Large intestine (tissue), 12 donors: ENCODE measurements at places on chromosomes 16 and 17.

DNA sequence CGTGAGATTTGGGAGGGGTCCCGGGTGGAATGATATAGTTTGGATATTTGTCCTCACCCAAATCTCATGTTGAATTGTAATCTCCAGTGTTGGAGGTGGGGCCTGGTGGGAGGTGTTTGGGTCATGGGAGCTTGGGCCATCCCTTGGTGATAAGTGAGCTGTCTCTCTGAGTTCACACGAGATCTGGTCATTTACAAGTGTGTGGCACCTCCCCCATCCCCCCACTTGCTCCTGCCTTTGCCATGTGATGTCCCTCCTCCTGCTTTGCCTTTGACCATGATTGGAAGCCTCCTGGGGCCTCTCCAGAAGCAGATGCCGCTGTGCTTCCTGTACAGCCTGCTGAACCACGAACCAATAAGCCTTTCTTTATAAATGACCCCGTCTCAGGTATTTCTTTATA lies 21.3 kb upstream of the BAIAP2 start:
- no peak for DNase-seq
- H3K4me3 ChIP-seq: no peak overlapping the region
- H3K4me1 ChIP-seq: peaks cover 5% of the 10 kb centered on the region
- H3K36me3 ChIP-seq: no peaks in the 10 kb centered on the region
- no peaks in the 10 kb centered on the region for H3K27me3 ChIP-seq

GRCh38 chr17:81513372-81513752 lies 763 bp upstream of the ACTG1 start:
- DNase-seq: peak; percentile 80
- peak overlapping the region; percentile 74 for H3K4me3 ChIP-seq
- peaks cover 35% of the 10 kb centered on the region for H3K36me3 ChIP-seq
- peaks cover 29% of the 10 kb centered on the region for H3K4me1 ChIP-seq

- H3K4me3 ChIP-seq: no peak overlapping the region
- DNase-seq: no peak
- no peaks in the 10 kb centered on the region for H3K27me3 ChIP-seq
- H3K27ac ChIP-seq: no peak overlapping the region
- H3K4me1 ChIP-seq: no peaks in the 10 kb centered on the region
- peaks cover 61% of the 10 kb centered on the region for H3K36me3 ChIP-seq
Measured at GRCh38 chr17:75487351-75488070, 27.8 kb downstream of the CASKIN2 start.

DNA sequence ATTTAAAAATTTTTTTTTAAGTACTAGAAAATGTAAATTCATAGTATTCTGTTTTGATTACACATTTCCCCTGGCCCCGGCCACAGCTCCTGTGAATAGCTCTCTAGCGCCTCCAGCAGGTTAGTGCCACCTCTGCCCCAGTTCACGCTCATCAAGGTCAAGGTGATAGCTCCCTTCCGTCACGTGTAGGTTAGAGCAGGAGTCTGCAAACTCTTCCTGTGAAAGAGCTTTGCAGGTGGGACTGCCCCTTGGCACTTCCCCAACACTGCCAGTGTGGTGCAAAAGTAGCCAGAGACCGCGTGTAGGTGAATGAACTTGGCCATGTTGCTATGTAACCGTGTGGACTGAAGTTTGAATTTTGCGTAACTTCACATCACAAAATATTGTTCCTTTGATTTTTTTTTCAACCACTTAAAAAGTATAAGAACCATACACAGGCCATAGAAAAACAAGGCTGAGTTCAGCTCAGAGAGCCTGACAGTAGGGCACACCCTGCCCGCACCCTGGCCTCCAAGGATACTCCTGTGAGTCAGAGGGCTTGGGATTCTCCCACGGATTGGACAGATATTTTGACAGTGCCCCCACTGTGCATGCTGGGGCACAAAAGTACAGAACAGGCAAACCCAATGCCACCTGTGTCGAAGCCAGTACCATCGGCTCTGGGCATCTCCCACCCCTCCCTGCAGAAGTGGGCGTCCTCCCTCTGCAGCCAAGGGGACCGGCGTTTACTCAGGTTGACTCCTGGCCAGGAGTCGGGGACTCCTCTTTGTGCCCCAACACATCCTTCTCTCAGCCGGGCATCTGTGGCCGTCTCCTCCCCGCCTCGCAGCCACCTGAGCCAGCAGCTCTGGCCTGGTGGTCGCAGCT lies 92.0 kb upstream of the CHMP6 start:
- no peaks in the 10 kb centered on the region for H3K4me1 ChIP-seq
- no peak overlapping the region for H3K27ac ChIP-seq
- H3K36me3 ChIP-seq: peaks cover 36% of the 10 kb centered on the region

- H3K27me3 ChIP-seq: no peaks in the 10 kb centered on the region
- no peaks in the 10 kb centered on the region for H3K4me1 ChIP-seq
- H3K27ac ChIP-seq: no peak overlapping the region
- DNase-seq: no peak
- H3K36me3 ChIP-seq: no peaks in the 10 kb centered on the region
Measured at GRCh38 chr16:11423315-11424117, 78.3 kb downstream of the RMI2 start.

- no peaks in the 10 kb centered on the region for H3K36me3 ChIP-seq
- no peaks in the 10 kb centered on the region for H3K4me1 ChIP-seq
- H3K27ac ChIP-seq: no peak overlapping the region
- H3K27me3 ChIP-seq: peaks cover 2% of the 10 kb centered on the region
- no peak overlapping the region for H3K4me3 ChIP-seq
- DNase-seq: no peak
Measured at GRCh38 chr17:32117399-32117798, 24.9 kb upstream of the RHOT1 start.

GRCh38 chr17:75637551-75637950 lies 4.3 kb downstream of the SMIM5 start:
- peaks cover 15% of the 10 kb centered on the region for H3K36me3 ChIP-seq
- no peak overlapping the region for H3K4me3 ChIP-seq
- no peak for DNase-seq
- H3K4me1 ChIP-seq: peaks cover 78% of the 10 kb centered on the region
- no peaks in the 10 kb centered on the region for H3K27me3 ChIP-seq
